ENCODE measurements at places on chromosomes 2 and 18.

DNA sequence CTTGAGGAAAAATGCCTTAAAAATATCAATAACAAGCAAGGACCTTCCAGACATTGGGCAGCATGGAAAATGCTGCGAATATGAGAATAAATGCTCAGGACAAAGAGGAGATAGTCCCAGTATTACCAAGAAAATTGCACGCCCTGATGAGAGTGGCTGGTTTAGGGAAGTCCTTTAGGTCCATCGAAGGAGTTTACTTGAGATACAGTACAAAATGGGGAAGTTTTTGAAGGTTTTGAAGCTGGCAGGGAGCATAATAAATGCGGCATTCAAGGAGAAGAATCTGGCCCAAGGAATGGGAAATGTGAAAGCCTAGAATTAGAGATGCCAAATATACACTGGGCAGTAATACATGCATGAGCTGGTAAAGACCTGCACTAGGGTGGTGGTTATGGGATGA is 90.2 kb upstream of the SPATS2L start:
- DNase-seq: no peak

- DNase-seq: no peak
Observed at GRCh38 chr2:169080250-169081069, 11.1 kb downstream of the DHRS9 start.

- no peak for DNase-seq
Observed at GRCh38 chr2:71693286-71694270, 240.2 kb downstream of the DYSF start.

DNA sequence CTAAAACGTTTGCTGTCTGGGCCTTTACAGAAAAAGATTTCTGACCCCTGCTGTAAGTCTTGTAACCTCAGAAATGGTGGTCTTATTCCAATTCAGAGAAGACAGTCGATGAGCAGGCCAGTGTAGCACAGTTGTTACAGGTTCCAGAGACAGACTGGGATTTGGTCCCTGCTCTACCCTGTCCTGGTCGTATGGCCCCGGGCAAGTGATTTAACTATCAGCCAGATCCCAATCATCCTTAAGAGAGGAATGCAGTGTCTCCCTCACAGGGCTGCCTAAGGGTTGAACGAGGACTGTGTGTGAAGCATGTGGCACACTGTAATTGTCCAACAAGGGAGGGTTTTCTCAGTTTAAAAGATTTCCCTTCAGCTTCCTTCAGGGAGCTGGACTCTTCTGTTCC is 47.2 kb downstream of the HK2 start:
- no peak for DNase-seq

- no peak for DNase-seq
Observed at GRCh38 chr2:235864733-235865515, 303.3 kb downstream of the GBX2 start.

DNA sequence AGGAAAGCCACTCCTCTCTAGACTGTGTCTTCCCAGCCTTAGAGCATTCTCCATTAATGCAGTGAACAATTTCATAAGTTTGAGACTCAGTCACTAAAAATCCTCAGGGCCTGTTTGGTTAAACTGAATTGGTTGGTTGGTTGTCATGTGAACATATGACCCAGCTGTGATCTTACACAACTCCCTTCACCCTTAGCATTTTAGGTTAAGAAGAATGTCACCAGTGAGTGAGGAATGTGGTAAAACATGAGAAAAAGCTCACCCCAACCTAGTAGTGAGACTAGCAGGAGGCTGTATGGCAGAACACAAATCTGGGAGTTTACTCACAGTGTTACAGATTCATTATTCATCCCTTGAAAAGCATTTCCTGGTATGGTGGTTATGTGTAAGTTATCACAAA is 32.4 kb downstream of the LHCGR start:
- DNase-seq: no peak

- DNase-seq: no peak
Observed at GRCh38 chr18:9038277-9038871, 64.1 kb upstream of the NDUFV2 start.

- DNase-seq: no peak
Observed at GRCh38 chr2:107132070-107132469, 246.1 kb upstream of the ST6GAL2 start.

DNA sequence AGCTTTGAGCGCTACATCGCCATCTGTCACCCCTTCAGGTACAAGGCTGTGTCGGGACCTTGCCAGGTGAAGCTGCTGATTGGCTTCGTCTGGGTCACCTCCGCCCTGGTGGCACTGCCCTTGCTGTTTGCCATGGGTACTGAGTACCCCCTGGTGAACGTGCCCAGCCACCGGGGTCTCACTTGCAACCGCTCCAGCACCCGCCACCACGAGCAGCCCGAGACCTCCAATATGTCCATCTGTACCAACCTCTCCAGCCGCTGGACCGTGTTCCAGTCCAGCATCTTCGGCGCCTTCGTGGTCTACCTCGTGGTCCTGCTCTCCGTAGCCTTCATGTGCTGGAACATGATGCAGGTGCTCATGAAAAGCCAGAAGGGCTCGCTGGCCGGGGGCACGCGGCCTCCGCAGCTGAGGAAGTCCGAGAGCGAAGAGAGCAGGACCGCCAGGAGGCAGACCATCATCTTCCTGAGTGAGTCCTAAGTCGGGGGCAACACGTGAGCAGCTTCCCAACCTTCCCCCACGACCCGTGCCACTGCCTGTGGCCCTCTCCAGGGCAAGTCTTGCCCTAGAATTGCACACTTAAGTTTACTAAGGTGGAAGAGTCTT is 928 bp downstream of the GPR39 start:
- no peak for DNase-seq

DNA sequence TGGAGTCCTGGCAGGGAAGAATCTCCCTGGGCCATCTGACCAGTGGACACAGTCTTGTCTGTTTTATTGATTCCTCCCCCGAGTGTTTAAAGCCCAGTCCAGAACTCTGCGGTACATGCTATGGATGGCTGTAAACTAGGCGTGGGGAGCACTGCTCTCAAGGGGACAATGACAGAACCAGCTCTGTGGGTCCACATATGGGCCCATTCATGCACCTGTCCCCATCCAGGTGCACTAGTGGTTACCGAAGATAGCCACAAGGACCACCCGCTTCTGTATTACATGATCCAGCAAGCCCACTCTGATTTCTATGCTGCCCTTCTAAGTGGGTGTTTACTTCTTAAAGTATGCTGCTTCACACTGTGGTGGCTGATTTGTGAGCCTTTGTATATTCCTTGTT is 21.0 kb downstream of the CHST10 start:
- DNase-seq: no peak

GRCh38 chr2:47354013-47354847 is 48.7 kb upstream of the MSH2 start:
- no peak for DNase-seq

- no peak for DNase-seq
Observed at GRCh38 chr18:36149514-36150289, 20.0 kb downstream of the ELP2 start.

DNA sequence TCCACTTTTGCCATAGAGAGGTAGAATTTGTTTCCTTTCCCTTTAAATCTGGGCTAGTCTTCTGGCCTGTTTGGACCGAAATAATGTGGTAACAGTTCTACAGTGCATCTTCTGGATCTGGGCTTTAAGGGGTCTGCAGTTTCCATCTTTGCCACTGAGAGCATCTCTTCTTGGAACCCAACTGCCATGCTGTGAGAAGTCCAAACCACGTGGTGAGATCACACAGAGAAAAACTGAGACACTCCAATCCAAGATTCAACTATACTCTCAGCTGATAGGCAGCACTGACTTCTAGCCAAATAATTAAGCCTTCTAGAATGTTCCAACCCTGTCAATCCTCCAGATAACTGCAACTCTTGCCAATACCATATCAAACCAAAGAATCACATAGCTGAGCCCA is 261.1 kb downstream of the INSIG2 start:
- DNase-seq: no peak

DNA sequence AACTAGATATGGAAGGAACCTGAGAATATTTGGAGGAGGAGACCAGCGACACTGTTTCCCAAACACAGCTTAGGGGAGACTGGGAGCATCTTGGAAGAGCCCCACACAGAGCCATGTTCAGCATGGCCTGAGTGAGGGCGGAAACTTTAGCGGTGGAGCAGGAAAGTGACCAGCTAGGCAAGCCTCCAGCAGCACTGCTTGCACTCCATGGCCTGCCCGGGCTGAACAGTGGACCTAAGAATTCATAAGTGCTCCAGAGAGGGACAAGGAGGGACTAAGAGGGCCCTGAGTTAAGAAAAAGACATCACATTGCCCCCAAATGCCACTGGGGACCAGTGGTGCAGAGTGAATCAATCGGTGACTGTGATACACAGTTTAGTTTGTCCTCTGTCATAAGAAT is 566.4 kb downstream of the TNS1 start:
- DNase-seq: no peak

- no peak for DNase-seq
Observed at GRCh38 chr18:48844271-48844670, 106.5 kb downstream of the SMAD7 start.

DNA sequence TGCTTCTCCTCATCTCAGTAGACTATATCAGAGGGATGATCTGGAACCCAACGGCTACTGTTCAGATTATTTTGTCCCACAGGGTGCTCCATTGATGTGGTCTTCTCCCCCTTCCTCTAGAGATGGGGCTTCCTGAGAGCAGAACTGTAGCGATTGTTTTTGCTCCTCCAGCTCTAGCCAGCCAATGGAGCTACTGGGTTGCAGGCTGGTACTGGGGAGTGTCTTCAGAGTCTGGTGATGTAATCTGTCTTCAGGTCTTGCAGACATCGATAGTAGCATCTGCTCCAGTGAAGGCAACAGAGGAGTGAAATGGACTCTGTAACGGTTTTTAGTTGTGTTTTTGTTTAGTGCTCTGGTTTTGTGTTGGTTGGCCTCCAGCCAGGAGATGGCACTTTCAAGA is 621.9 kb downstream of the RNF144A start:
- no peak for DNase-seq

DNA sequence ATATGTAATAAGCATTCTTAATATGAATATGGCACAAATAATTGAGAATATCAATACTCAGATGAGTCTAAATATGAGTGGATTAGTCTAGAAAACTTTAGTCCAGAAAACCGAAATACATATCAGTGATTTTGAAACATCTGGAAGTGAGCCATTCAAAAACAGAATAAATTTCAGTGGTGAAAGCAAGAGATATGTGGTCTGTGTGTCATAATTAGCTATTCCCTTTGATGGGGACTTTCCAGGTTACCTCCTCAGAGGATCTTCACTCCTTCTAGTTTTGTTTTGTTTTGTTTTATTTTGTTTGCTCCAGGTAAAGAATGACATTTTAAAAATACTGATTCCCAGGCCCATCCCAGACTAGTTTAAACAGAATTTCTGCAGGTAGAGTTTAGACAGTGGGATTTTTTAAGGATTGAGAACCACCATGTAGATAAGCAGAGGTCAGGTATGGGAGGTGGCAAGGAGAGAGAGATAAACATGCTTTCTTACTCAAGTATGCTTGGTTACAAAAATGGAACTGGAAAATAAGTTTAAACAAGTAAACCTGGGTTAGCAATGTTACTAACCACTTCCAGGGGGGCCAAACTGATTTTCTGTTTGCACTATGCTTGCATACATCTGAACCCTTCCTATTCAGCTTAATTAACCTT is 70.7 kb downstream of the NABP1 start:
- DNase-seq: no peak

DNA sequence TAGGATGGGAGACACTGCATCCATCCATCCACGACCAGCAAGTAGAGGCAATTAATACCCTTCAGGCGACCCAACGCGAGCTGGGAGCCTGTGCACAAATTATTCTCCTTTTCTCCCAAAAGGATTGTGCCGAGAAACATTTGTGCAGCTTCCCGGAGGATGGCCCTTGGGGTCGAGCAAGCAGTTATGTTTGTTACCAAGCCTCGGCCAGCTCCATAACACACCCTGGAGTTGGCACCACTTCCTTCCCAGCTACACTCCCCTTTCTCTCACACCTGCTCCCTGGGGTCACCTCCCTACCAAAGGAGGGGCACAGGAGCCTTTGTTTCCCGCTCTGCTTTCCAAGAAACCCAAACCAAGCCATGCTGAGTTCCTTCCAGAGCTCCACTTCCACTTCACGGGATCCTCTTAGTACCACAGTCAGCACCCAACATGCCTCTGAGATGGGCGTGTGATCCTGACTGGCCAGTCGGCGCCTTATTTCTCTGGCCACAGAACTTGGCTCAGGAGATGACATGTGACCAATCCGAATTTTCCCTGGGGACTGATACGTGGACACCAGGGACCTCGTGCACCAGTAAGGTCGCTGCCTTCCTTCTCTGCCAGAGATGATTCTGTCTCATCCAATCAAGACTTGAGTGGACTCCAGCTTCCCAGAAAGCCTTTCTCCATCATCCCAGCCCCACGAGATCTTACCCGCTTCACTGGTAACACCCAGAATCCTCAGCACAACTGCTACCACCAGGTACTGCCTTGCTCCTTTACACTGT is 28.5 kb downstream of the GPR55 start:
- no peak for DNase-seq

GRCh38 chr2:229270551-229271410 is at the start of gene PID1:
Gene PID1, minus strand, starts transcription at chr2:229271287. Its CDS starts 244 bp downstream, at chr2:229271043.
- peak; percentile 55 for DNase-seq

DNA sequence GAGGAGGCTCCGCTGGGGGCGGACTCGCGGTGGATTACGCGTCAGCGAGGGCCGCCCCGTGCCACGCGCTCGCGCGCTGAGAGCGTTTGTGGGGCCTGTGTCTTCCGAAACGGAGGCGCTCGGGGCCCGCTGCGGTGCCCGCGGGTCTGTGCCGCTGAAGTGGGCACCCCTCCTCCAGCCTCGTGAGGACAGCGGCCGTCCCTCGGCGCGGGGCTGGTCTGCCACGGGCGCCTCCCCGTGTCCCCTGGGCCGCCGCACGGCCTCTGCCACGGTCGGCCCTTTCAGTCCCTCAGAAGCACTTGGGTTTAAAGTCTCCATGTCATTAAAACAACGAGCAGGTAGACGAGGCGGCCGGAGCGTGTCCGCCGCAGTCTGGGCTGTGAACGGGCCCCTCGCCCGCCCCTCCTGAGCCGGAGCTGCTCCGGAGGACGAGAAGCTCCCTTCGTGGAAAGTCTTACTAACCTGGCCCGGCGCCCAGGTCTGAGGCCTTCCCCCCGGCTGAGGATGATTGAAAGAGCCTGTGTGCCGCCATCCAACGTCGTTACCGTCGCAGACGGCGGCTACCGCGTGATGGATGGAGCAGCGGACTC is 97.6 kb downstream of the NFATC1 start:
- DNase-seq: no peak

DNA sequence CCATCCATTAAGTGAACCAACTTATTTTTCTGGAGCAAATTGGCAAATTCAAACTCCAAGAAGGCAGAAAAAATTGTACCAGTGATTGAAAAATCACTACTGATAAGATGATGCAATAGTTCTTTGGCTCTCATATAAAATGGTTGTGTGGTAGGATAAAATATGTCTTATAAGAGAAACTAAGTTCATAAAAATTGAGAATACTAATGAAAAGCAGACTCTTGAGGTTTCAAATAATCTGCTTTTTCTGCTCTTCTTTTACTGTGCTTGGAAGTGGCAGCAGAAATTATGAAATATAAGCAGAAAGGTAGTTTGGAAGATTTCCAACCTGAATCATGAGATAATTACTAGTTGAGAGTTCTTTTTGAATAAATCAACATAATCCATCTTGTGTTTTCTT is 61.9 kb downstream of the PPP1R1C start:
- no peak for DNase-seq

- DNase-seq: no peak
Observed at GRCh38 chr2:150432312-150432625, 55.2 kb downstream of the RND3 start.

- DNase-seq: no peak
Observed at GRCh38 chr2:142714600-142714999, 162.9 kb upstream of the KYNU start.

All from NCI-H510A (cell line).